AG09309 (cell line): ENCODE measurements at places on chromosomes 12 and 14.

DNA sequence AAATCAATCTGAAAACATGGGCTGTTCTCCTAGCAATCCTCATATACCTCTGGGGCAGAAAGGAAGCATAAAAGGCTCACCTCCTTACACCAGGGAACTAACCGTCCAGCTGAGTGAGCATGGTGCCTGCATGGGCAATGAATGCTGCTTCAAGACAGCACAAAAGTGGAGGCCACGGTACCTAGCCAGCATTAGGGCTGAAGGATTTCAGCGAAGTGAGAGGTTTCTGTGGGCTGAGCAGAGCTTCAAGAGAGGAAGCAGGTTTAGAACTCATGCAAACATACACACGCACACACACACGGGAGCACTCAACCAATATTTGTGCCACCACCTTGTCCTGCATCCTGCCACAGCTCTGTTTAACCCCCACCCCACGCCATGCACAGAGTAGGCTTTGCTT is 838.5 kb upstream of the TMEM132C start:
- no peak for DNase-seq

GRCh38 chr12:100545092-100545491 is 28.4 kb upstream of the GAS2L3 start:
- peak; percentile 31 for DNase-seq

GRCh38 chr12:49304161-49304560 is 9.2 kb downstream of the PRPH start:
- DNase-seq: peak; percentile 31

DNA sequence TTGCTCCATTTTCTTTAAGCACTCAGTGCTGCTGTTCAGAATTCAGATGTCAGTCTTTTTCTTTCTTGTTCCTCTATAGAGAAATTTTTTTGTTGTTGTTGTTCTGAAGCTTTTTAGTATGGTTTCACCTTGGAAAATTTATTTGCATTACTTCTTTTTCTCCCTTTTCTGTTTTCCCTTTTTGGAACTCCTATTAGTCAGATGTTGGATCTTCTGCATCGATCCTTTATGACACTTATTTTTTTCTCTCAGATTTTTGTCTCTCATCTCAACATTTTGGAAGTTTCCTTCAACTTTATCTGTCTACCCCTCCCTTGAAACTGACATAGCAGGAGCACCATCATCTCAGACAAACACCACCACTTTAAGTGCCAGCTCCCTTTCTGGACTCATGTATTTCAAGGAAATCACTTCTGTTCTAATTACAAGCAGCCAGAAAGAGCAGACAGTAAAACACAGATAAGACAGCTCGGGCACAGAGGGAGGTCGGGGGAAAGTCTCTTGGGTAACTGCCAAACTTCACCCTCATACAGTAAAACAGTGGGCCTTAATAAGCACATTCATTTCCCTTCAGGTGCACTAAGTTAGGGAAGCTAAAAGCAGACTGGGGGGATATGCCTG is 222.7 kb upstream of the PLXNC1 start:
- no peak for DNase-seq

- no peak for DNase-seq
Measured at GRCh38 chr12:42235426-42235825, 2.6 kb downstream of the YAF2 start.

- no peak for DNase-seq
Measured at GRCh38 chr12:112543751-112544150, 125.0 kb downstream of the PTPN11 start.
